Liver (tissue), 10 donors: ENCODE measurements at places on chromosomes 13 and 19.

GRCh38 chr13:39612023-39612637 is 9.1 kb upstream of the LHFPL6 start:
- DNase-seq = peak; percentile 54

GRCh38 chr13:45775401-45775963 is 73.4 kb downstream of the CBY2 start:
- no peak for DNase-seq

DNA sequence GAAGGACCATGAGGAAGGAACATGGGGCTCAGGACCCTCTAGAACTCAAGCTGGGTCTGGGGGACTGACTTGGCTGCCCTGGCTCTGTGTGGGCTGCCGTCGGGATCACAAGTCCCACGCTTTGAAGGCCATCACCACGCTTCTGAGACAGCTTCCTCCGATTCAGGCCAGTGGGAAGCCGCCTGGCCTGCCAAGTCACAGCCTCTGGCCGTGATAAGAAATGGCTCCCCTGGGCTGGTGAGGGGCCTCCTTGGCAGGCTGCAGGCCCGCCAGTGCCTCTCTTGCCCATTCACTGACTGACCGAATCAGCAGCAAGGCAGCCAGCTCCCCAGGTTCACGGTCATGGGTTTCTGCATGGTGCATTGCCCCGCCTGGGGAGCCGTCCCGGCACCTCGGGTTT is 48.8 kb downstream of the COMP start:
- DNase-seq = no peak

DNA sequence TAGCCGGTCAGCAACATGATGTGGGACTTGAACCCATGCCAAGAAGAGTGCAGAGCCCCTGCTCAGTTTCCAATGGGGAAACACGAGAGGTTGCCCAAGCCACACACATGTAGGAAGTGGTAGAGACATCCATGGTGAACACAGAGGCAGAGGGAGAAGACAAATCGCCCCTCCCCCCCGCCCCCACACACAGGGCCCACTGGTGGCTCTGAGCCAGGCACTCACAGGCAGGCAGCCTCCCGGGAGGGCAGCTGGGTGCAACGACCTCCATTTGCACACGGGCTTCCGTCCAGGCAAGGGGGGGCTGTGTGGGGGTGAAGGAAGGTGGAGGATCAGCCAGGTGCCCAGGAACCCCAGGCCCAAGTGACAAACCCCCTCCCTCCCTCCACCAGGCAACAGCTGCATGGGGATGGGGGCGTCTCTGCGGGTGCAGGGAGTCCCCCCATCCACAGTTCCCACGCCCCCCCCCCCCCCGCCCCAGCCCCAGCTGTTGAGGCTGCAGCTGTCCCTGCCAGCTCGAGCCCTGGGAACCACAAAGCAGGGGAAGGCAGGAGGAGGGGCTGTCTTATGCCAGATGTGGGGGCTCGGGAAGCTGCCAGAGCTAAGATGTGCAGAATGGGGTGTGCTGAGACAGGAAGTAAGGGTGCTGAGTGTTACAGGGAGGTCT is 3.4 kb downstream of the NOTCH3 start:
- no peak for DNase-seq

GRCh38 chr13:86725105-86725504 is 925.9 kb upstream of the SLITRK6 start:
- DNase-seq = no peak

DNA sequence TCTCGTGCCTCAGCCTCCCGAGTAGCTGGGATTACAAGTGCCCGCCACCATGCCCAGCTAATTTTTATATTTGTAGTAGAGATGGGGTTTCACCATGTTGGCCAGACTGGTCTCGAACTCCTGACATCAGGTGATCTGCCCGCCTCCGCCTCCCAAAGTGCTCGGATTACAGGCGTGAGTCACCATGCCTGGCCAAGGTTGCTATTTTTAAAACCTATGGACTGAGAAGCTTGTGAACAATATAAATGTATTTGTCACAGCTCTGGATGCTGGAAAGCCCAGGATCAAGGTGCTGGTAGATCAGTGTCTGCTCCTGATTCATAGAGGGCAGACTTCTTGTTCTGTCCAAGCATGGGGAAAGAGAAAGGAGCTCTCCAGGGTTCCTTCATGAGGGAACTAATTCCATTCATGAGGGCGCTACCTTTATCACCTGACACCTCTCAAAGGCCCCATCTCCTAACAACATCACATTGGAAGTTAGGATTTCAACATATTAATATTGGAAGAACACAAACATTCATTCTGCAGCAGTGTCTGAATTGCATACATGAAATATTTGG is 16.1 kb downstream of the CARD8 start:
- no peak for DNase-seq

GRCh38 chr19:13984875-13985741 is 21.0 kb downstream of the RFX1 start:
- DNase-seq = no peak

GRCh38 chr13:75932636-75933035 is 296.5 kb downstream of the LMO7 start:
- DNase-seq = no peak

- DNase-seq = no peak
Measured at GRCh38 chr19:27647423-27647822, 1565.5 kb downstream of the UQCRFS1 start.

DNA sequence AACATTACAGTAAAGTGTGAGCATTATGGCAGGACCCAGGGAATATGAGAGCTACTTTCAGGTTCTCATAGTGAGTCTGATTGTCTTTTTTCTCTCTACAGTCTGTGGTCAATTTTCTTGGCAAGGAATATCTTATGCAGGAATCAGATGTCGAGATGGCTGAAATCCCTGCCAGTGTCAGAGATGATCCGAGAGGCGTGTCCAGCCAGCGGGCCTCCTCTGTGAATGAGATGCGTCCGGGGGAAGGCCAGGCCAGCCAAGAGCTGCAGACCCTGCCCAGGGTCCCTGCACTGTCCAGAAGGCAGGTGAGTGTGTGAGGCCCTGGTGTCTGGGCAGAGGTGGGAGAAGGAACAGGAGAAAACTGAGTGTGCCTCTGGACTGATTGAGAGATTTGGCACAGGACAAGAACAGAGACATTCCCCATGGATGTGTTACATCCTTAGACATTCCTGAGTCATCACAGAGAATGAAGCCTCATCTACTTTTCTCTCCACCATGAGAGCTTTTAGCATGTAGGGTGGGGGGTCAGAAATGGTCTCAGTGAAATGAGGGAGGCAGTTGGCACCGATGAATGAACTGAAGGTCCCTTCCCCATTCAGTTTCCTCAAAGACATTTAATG is 27.3 kb upstream of the EDDM13 start:
- DNase-seq = no peak
